ENCODE measurements at places on chromosomes 6 and 20. TPM values are rescaled to one million over a fixed set of nuclear protein-coding genes. Genes with fewer than 3 reads are reported as not detected.

The PTP4A1 gene
- total RNA-seq = 284 TPM

- peak; percentile 34 for DNase-seq
Measured at GRCh38 chr20:58822149-58822548, 28.6 kb downstream of the GNAS-AS1 start.

GRCh38 chr6:148704400-148705246 is 42.2 kb upstream of the UST start:
- DNase-seq = no peak

DNA sequence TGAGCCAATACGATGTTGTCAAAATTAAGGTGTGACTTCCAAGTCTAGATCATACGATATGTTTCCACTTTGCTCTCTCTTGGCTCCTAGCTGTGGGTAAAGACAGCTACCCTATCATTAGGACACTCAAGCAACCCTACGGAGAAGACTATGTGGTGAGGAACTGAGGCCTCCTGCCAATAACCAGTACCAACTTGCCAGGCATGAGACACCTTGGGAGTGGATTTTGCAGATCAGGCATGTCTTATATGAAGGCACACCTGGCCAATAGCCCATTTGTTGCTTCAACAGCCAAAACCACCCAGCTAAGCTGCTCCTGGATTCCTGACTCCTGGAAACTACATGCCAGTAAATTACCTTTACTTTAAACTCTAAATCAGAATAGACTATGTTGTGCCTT is 863.4 kb downstream of the DHX35 start:
- DNase-seq = no peak

DNA sequence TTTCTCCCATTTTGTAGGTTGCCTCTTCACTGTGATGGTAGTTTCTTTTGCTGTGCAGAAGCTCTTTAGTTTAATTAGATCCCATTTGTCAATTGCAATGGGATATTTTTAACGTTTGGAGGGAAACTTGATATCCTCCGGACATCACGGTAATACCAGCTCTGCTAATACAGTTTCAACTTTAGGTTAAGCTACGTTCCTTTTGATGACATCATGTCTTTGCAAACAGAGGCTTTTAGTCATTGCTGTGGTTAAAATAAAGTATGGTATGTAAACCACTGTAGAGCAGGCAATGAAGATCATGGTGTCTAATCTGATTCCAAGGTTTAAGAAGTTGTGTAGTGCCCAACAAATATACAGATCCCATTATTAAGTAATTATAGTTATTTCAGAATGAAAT is 168.0 kb upstream of the CHD6 start:
- no peak for DNase-seq

DNA sequence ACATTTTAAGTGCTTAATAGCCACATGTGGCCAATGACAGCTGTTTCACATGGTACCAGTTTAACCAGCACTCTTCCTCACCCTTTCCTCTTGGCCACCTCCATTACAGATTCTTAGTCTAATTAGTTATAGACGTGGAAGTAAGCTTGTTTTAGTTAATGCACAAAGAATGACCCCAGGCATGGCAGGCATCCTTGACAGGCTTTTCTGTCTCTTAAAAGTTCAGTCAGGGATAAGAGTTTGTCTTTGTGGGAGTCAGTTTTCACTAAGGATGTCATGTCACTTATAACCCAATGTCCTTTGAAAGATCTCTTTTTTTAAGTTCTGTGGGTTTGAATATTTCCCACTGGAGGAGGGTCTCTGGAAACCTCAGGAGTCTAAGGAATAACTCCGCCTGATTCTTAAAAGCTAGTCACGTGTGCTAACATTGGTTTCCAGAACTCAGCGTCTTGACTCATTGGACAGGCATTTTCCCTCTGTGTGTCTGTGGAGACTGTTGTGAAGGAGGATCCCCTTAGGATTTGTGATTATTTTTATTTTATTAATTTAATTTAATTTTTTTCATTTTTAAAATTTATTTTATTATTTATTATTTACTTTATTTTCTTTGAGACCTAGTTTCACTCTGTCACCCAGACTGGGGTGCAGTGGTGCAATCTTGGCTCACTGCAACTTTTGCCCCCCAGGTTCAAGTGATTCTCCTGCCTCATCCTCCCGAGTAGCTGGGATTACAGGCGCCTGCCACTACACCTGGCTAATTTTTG is 171.4 kb downstream of the ZFAND3 start:
- DNase-seq = peak; percentile 68
